Heart left ventricle (tissue), 16 donors: ENCODE measurements at places on chromosomes 4 and X. TPM values are rescaled to one million over a fixed set of nuclear protein-coding genes. Genes with fewer than 3 reads are reported as not detected.

DNA sequence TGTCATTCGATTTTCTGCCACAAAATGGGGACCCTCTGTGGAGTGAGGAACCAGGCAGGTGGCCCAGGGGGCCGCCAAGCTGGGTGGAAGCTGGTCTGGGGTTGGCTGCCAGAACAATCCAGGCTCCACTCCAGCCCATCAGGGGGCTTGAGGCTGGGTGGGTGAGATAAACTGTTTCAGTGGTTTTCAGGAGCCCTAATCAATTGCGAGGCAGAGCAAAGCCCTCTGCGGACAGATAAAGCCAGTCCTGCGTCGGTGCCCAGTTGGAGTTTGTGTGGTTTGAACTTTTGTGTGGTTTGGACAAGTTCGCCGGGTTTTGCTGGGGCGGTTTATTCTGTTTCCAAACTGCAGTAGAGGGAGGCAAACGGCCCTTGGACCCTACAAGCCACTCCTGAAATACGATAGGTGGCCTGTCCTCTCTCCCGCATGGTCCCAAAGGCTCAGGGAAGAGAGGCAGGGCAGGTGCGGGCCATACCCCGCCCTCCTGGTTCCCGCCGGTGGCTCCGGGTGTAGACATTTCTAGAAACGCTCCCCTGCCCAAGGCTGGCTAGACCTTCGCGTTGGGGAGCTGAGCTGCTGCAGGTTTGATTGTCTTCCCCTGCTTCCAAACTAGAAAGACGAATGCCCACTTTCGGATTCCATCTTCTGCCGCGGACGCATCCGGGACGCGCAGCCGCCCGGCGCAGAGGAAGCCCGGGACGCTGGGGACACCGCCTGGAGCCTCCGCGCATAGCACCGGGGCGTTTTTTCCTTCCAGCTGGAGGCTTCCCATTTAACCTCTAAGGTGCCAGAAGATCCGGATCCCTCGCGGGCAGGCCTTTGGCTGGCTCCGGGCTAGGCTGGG lies 169.0 kb upstream of the BCOR start:
- peak; percentile 70 for DNase-seq
- H3K4me1 ChIP-seq, result peaks cover 24% of the 10 kb centered on the region
- H3K36me3 ChIP-seq, result no peaks in the 10 kb centered on the region
- peak overlapping the region; percentile 44 for H3K4me3 ChIP-seq

DNA sequence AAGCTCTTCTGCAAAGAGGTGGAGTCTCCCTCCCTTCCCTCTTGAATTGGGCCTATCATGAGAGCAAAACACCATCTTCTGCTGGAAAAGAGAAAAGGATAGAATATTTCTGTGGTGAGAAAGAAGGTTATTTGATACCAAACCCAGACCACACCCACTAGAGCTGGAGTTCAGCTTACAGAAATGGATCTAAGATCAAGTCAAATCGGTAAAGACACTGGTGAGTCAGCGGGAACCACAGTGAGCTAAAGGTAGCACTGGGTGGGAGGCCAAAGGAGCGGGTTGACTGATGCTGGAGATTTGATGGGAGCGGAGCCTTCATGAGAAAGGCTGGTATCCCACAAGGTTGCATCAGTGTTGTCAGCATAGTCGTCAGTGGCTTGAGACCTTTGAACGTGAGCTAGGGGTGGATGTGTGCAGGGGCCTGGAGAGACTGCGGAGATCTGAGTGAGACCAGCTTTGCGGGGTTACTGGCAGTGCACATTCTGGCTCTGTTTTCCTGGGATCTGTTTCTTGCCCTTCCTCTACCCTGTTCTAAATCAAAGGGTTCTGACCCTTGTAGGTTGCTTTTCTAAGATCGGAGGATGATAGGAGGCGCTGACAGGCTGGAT lies 106.4 kb upstream of the SCOC start:
- H3K36me3 ChIP-seq, result no peaks in the 10 kb centered on the region
- DNase-seq, result no peak
- no peaks in the 10 kb centered on the region for H3K4me1 ChIP-seq
- no peak overlapping the region for H3K4me3 ChIP-seq
- no peaks in the 10 kb centered on the region for H3K27me3 ChIP-seq

DNA sequence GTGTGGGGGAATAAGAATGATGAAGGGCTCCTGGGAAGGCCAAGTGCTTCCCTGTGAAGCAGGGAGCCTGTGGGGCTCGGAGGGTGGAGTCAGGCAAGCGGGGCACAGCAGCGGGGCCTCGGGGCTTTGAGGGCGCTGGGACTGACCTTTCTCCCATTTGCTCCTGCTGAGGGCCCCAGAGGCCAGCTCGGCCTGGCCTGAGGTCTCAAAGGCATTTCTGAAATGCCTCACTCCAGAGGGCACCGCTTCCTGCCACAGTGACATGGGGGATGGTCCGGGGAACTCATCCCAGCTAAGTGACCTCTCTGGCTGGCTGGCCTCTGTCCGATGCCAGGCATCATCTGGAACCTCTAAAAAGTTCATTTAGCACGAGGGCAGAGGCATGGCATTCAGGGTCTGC lies 98.8 kb upstream of the STX18 start:
- no peak overlapping the region for H3K4me3 ChIP-seq
- H3K27me3 ChIP-seq, result no peaks in the 10 kb centered on the region
- no peak overlapping the region for H3K27ac ChIP-seq

DNA sequence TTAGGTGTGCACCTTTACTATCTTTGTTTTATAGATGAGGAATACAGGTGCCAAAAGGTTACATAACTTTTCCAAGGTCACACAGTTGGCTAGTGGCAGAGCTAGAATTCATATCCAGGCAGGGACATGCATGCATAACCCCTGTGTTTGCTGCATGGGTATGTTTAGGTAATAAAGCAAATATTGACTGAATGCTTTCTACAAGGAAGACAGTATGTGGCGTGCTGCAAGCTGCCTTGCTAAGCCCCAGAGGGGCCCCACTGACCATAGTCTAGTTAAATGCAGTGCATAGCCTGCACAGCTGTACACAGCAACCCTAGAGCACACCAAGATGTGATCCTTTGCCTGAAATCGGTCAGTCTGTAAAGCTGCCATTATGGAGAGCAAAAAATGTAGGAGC lies 320.5 kb upstream of the IGFBP7 start:
- H3K36me3 ChIP-seq, result no peaks in the 10 kb centered on the region
- H3K27ac ChIP-seq, result no peak overlapping the region
- H3K4me3 ChIP-seq, result no peak overlapping the region
- no peak for DNase-seq
- H3K27me3 ChIP-seq, result no peaks in the 10 kb centered on the region
- no peaks in the 10 kb centered on the region for H3K4me1 ChIP-seq

GRCh38 chr4:26034849-26035248 lies 120.8 kb downstream of the SMIM20 start:
- no peak overlapping the region for H3K4me3 ChIP-seq
- H3K36me3 ChIP-seq, result no peaks in the 10 kb centered on the region
- no peak for DNase-seq
- H3K27me3 ChIP-seq, result no peaks in the 10 kb centered on the region

The SH3BGRL gene
- polyA plus RNA-seq, result 21.8 TPM

GRCh38 chrX:2705046-2705832 lies 14.1 kb downstream of the CD99 start:
- H3K36me3 ChIP-seq, result no peaks in the 10 kb centered on the region
- DNase-seq, result peak; percentile 79
- H3K4me1 ChIP-seq, result peaks cover 97% of the 10 kb centered on the region
- H3K4me3 ChIP-seq, result no peak overlapping the region

DNA sequence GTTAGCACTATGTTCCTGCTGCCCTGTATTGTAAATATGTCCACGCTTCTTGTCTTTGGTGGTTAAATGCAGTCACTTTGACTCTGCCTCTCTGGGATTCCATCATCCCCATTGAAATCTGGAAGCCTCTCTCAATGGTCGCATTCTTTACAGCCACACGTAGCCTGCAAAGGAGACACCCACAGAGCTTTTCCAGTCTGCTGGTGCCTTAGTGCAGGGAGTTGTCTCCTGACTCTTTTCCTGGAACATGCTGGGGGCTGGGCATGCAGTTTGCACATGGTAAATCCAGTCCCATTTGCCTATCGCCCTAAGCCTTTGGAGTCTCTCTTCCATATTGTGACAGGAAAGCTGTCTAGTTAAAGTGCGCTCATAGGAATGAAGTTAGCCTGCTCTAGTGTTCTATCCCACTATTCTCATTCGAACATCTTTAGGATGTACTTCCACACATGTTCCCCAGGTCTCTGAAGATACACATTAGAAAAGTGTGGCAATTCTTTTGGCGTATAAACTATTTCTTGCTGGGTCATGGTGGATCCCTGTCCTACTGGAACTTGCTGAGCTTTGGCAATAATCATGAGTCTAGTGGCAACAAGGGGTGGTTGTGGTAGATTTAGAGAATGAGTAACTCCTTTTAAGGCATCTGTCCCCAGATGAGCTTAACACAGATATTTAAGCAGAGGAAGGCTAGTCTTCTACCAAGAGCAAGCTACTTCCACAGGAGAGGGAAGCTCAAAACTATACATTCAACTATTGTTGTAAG lies 33.7 kb downstream of the COQ2 start:
- H3K27me3 ChIP-seq, result no peaks in the 10 kb centered on the region
- H3K4me1 ChIP-seq, result no peaks in the 10 kb centered on the region
- no peaks in the 10 kb centered on the region for H3K36me3 ChIP-seq

- H3K27me3 ChIP-seq, result no peaks in the 10 kb centered on the region
- no peak for DNase-seq
- H3K4me1 ChIP-seq, result no peaks in the 10 kb centered on the region
- no peak overlapping the region for H3K4me3 ChIP-seq
- H3K36me3 ChIP-seq, result no peaks in the 10 kb centered on the region
- H3K27ac ChIP-seq, result no peak overlapping the region
Observed at GRCh38 chr4:69714086-69714485, 46.3 kb downstream of the SULT1B1 start.

DNA sequence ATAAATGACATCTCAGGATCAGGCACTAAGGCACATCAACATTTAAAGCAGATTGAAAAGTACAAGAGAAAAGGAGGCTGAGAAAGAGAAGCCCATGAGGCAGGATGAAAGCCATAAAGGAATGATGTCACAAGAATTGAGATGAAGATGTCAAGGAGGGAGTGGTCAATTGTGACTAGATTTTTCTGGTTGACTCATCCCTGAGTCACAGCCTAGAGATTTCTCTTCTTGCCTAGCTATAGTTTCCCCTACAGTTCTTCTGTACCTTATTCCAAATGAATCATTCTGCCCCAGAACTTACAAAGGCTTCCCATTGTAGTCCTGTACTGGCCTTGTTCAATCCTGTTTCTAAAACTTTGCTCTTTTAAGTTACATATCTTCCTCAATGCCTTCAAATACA lies 3.4 kb upstream of the USP53 start:
- peak overlapping the region; percentile 17 for H3K27ac ChIP-seq
- no peaks in the 10 kb centered on the region for H3K27me3 ChIP-seq
- no peak for DNase-seq

The UGT2B11 gene
- not detected for polyA plus RNA-seq

GRCh38 chr4:52098618-52099017 lies 47.5 kb downstream of the SPATA18 start:
- H3K4me3 ChIP-seq, result no peak overlapping the region
- H3K36me3 ChIP-seq, result no peaks in the 10 kb centered on the region
- H3K27me3 ChIP-seq, result no peaks in the 10 kb centered on the region
- no peak overlapping the region for H3K27ac ChIP-seq
- peaks cover 4% of the 10 kb centered on the region for H3K4me1 ChIP-seq

- H3K4me3 ChIP-seq, result no peak overlapping the region
- H3K4me1 ChIP-seq, result no peaks in the 10 kb centered on the region
Observed at GRCh38 chr4:169266081-169266480, 4.7 kb downstream of the SH3RF1 start.

DNA sequence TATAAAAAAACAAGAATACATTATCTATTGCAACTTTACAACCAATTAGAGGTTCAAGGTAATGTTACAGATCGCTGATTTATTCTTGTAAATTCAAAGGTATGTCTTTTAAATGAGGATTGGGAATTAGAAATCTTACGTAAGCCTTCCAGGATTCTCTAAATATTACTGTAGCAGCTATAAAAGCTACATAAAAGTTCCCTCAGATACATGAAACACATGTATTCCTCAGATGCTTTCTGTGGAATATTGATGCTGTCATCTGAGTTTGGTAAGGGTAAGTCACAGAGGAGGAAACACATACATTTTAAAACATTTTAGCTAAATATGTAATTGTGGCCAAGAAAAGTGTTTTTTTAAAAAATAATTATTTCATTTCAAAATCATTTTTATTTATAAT lies 3.4 kb downstream of the AFP start:
- no peaks in the 10 kb centered on the region for H3K36me3 ChIP-seq
- no peak for DNase-seq
- H3K4me1 ChIP-seq, result no peaks in the 10 kb centered on the region
- no peak overlapping the region for H3K27ac ChIP-seq
- H3K27me3 ChIP-seq, result no peaks in the 10 kb centered on the region

- no peak for DNase-seq
- H3K27ac ChIP-seq, result no peak overlapping the region
- no peaks in the 10 kb centered on the region for H3K36me3 ChIP-seq
- H3K27me3 ChIP-seq, result no peaks in the 10 kb centered on the region
Observed at GRCh38 chrX:5876984-5877596, 351.6 kb downstream of the NLGN4X start.

The C1QTNF7 gene
- 0.21 TPM for polyA plus RNA-seq

- no peak overlapping the region for H3K27ac ChIP-seq
- DNase-seq, result no peak
- no peak overlapping the region for H3K4me3 ChIP-seq
- H3K27me3 ChIP-seq, result no peaks in the 10 kb centered on the region
Observed at GRCh38 chr4:162406637-162407365, 243.0 kb upstream of the FSTL5 start.

The CHRDL1 gene
- polyA plus RNA-seq, result 1.3 TPM

DNA sequence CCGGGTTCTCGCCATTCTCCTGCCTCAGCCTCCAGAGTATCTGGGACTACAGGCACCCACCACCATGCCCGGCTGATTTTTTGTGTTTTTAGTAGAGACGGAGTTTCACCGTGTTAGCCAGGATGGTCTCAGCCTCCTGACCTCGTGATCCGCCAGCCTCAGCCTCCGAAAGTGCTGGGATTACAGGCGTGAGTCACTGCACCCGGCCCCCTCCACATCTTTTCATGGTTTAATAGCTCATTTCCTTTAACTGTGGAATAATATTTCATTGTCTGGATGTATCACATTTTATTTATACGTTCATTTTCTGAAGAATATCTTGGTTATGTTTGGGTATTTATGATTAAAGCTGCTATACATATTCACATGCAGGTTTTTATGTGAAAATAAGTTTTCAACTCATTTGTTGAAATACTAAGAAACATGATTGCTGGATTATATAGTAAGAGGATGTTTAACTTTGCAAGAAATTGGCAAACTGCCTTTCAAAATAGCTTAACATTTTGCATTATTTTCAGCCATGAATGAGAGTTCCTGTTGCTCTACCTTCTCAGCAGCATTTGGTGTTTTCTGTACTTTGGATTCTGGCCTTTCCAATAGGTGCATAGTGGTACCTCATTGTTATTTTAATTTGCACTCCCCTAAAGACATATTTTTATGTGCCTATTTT lies 591.9 kb downstream of the TECRL start:
- no peaks in the 10 kb centered on the region for H3K27me3 ChIP-seq
- no peak for DNase-seq
- no peaks in the 10 kb centered on the region for H3K4me1 ChIP-seq
- no peaks in the 10 kb centered on the region for H3K36me3 ChIP-seq
- H3K4me3 ChIP-seq, result no peak overlapping the region

DNA sequence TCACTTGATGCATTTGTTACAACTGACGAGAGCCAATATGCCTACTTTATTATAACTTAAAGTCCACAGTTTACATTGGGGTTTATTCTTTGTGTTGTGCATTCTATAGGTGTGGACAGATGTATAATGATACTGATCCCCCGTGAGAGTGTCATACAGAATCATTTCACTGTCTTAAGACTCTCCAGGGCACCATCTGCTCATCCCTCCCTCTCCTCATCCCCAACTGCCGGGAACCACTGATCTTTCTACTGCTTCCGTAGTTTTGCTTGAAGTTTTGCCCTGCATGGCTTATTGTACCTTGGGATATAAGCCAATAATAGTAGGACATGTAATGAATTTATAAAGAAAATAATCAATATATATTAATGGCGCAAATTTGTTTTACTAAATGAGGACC lies 137.8 kb upstream of the MSX1 start:
- no peaks in the 10 kb centered on the region for H3K27me3 ChIP-seq
- no peak for DNase-seq
- no peaks in the 10 kb centered on the region for H3K4me1 ChIP-seq
- H3K27ac ChIP-seq, result no peak overlapping the region

The SYNPO2 gene
- polyA plus RNA-seq, result 72.4 TPM
